Activated CD8-positive, alpha-beta memory T cell treated with anti-CD3 and anti-CD28 coated beads for 24 hours (primary cell): ENCODE measurements at places on chromosomes 12 and 14.

DNA sequence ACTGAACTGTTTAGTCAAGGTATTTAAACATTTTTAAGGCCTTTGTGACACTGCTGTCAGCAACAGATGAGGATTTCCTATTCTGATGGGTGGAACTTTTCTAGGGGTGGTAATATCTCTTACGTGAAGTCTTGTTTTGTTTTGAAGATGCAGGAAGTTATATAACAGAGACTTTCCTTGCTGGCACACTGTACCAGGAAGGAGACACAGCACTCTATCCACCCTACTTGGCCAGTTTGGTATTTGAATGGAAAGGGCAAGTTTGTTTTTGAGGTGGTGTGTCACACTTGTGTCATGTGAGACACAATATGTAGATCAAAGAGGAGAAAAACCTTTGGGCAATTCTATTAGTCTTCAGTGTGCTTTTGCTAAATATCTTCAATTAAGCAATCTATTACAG, 51.6 kb upstream of the SRP54 start:
- no peak for DNase-seq

DNA sequence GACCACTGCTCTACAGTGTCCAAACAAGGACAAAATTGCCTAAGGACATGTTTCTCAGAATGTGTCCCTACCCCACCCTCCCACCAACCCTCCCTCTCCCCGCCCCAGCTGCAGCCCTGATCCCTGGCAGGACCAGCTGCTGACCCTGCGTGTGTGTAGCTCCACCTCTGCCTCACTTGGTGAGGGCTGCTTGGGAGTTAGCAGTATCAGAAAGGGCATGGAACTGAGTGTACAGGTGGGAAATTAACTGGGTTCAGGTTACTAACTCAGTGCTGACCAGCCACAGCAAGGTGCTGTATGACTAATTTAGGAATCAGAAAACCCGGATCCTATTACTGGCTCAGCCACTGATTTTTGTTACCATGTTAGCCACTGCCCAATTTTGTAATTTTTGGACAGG, 11.3 kb upstream of the PLEKHD1 start:
- no peak for DNase-seq

- DNase-seq, result no peak
Observed at GRCh38 chr14:76133103-76133502, 18.6 kb upstream of the GPATCH2L start.

- no peak for DNase-seq
Observed at GRCh38 chr14:92950193-92950540, 27.2 kb downstream of the CHGA start.

DNA sequence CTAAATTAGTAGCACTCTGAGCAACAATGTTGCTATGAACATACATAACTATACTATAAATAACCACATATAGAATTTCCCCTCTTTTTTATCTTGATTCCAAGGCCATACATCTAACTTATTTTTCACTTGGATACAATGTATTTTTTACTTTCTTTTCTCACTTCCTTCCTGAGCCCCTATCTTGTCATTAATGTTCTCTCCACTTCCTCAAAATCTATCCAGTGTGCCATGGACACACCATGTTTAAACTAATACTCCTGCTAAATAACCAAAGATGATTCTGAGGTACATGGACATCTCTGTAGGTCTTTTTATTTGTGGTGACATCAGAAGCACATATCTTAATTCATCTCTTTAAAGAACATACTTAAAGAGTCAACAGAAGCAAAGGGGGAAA, 251.2 kb downstream of the C12orf42 start:
- DNase-seq, result no peak

DNA sequence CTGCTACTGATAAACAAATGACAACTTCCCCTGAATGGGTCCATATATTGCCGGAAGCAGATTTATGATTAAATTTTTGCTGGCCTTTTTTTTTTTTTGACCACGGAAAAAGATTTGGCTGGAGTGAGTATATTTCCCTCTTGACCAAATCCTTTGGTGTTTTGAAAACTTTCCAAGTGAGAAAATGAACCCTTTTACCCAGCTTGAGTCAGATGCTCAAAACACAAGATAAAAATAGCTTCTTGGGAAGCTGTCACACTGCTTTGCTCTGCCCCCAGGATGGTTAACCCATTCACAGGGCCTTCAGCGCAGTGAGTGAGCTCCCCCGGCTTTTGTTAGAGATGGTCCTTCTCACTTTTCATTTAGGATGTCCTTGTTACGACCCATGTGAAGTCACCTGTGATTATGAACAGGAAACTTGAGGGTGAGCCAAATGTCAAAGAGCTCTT, 224.3 kb downstream of the PELI2 start:
- DNase-seq, result no peak

DNA sequence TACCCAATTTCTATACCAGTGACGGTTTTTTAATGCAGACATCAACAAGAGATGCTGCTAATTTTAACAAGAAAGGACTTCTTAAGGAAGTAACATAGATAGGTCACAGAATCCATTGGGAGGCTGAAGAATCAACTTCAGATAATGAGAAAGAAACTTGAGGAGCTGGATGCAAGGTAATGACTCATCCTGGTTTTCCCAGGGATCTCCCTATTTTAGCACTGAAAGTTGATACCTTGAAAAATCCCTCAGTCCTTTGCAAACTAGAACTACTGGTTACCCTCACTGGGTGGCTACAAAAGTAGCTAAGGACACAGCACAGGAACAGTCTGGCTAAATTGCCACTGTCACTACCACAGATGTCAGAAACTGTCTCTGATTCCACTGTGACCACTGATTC, 561.9 kb downstream of the FLRT2 start:
- DNase-seq, result no peak

DNA sequence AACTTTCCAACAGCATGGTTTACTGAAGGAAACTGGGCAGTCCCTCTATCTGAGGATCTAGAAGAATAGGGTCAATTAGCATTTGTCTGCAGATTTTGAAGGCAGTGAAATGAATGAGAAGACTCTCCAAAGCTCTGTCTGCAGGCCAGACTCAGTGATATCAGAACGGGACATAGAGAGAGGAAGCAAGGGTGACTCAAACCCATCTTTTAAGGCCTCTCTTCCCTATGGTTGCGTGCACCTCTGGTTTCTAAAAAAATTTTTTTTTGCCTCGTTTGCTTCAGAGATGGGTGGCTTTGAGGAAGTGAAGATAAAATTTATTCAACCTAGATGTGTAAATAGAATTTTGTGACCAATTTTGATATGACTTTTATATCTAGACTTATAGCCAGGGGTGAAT, 71.9 kb upstream of the HOXC13 start:
- DNase-seq, result no peak

DNA sequence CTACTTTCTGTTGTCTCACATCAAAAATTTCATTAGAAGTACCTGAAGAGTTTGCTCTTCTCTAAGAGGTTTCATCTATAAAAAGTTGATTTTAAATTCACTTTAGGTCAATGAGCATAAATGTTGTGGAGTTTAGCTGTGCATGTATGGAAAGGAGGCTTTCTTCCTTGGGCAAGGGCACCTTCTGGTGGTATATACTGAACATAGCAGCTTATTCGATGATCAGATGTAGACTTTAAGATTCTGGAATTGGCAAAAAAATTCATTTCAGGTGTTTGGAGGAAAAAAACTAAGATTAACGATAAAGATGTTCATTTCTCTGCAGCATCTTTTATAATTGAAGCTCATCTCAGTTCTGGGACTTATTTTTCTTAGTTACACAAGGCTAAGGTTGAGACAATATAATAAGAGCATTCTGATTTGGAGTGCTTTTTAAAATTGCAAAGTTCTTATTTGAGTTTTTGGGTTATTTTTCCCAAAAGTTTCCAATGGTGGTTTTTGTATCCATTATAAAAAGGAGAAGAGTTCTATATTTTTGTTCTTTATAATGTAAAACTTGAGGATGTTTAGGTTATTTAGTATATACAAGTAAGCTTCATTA, 46.8 kb downstream of the TMEM117 start:
- DNase-seq, result no peak

- no peak for DNase-seq
Observed at GRCh38 chr12:51900323-51900889, 6.9 kb upstream of the ACVRL1 start.

DNA sequence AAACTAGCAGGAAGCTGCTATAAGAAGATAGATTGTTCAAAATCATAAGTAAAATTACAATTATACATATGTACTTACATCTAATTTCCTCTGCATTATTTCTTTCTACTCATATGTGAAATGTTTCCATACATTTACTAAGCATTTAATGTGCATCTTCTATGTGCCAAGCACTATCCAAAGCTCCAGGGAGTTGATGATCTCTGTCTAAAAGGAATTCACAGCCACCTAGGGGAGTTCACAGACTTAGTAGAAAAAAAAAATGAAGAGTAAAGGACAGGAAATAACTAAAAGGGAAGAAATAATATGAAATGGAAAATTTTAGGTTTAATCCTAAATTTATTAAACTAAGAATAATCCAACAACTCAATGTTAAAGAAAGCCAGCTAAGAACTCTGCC, 91.7 kb downstream of the EFCAB11 start:
- DNase-seq, result no peak

GRCh38 chr12:90085494-90086274, 377.0 kb upstream of the ATP2B1 start:
- no peak for DNase-seq

GRCh38 chr14:28088125-28088524, 678.5 kb upstream of the FOXG1 start:
- no peak for DNase-seq

GRCh38 chr12:49863946-49864797, 21.3 kb upstream of the BCDIN3D start:
- DNase-seq, result no peak

GRCh38 chr12:3464561-3464960, 26.4 kb upstream of the PRMT8 start:
- DNase-seq, result no peak

DNA sequence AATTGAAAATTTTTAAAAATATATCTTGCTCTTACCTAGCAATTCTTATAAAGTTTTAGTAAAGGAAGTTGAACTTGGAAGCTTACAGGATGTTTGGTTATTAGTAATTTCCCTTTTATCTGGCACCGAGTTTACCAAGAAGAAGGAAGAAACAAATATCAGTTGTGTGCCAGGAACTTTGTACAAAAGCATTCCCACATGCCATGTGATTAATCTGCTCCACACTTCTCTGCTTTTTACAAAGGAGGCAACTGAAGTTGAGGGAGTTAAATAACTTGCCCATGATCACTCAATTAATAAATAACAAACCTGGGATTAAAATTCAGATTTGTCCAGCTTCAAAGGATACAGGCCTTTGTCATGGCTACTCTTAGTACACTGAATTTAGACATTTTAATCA, 122.5 kb upstream of the BCAT1 start:
- DNase-seq, result no peak

- DNase-seq, result no peak
Observed at GRCh38 chr12:3243376-3244084, 166.4 kb downstream of the TSPAN9 start.

DNA sequence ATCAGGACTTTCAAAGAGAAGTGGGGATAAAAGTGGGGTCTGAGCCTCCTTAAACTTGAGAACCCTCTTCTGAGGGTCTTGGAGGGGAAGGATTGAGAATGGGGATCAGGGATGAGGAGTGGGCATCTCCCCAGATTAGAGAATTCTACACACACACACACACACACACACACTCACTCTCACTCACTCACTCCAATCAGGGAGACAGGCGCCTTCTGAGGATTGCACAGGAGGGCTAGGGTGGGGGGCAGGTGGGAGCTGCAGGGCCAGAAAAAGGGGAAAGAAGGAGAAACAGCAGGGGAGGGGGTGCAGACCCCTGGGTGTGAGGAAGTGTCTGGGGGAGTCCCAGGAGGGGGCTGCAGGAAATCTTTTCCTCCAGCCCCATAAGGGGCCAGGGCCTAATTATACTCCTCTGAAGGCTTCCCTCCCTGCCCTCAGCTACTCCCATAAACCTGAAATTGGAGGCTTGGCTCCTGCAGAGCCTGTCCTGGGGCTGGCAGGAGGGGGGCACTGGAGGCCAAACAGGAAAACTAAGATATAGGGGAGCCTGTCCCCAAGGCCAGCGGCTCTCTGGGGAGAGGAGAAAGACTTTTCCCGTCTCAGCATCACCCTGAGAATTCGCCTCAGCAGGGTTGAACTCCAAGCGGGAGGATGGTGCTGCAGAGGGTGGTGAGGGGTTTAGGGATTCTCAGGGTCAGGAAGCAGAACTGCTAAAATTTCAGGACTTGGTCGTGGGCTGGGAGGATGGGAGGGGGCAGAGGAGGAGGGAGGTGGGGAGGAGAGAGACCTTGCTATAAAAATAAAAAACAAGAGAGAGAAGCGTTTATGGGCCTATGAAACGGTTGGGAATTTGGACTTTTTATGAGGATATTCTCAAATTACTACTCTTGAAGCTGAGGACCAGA, 1.6 kb downstream of the HOXC9 start:
- no peak for DNase-seq

GRCh38 chr14:74954232-74954946, 1.0 kb downstream of the PGF start:
- DNase-seq, result no peak

- DNase-seq, result no peak
Observed at GRCh38 chr14:100750762-100751699, 24.3 kb downstream of the DLK1 start.

GRCh38 chr14:55446833-55447232, 6.4 kb upstream of the TBPL2 start:
- DNase-seq, result no peak

DNA sequence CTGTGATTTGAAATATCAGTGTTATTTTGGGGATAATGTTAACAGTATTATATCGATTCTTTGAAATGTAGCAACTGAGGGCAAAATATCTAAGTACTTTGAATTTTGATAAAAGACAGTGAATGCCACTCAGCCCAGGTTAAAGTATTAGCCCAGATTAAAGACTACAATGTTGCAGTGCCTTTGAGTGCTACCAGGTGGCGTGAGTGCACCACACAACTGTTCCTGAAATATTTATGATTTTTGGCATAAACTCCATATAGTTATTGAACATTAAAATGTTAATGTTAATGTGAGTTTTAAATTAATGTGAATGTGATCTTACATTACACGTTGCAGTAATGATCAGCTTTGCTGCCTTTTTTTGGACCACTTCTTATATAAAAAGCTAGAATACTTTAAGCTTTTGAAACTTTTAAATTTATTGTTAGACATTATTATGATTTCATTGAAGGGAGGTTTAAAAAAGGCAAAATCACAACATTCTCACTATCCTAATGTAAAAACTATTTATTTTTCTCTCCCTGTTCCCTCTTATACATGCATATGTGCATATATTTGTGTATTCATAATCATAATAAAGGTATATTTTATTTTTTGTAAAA, 22.5 kb downstream of the MRPS35 start:
- DNase-seq, result no peak

DNA sequence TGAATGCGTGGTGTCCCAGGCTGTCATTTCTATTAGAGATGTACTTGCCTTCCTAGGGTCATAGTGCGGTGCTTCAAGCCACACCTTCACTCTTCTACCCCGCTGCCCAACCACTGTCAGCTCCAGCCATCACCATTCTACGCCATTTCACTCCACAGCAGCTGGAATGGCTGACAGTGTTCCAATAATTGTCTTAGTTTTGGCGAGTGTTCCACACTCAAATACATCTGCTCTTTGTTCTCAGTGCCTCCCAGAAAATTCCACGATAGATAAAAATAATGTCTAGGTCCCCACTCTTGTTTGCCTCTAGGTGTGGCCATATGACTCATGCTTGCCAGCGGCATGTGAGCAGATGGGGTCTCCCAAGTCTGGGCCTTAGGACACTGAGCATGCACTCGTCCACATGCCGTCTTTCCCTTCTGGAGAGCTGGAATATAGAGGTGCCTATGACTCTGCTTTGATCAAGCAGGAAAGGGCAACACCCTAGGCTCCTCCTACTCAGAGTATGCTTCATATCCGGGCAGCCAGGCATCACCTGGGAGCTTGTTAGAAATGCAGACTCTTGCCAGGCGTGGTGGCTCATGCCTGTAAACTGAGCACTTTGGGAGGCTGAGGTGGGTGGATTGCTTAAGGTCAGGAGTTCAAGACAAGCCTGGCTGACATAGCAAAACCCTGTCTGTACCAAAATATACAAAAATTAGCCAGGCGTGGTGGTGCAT, 163.0 kb downstream of the BRMS1L start:
- no peak for DNase-seq
